H9 (cell line): ENCODE measurements at places on chromosomes 5 and 9. TPM values are rescaled to one million over a fixed set of nuclear protein-coding genes. Genes with fewer than 3 reads are reported as not detected.
A peak's percentile ranks its signal among the peaks of the same experiment; 100 is the strongest.

The PHF24 gene
- total RNA-seq = 0.24 and 0.68 TPM in 2 replicates

The ZBTB34 gene
- 15.6 and 15.8 TPM in 2 replicates for total RNA-seq

The BNC2 gene
- total RNA-seq = 40.8 and 43.6 TPM in 2 replicates

The NR5A1 gene
- 0.37 and 0.46 TPM in 2 replicates for total RNA-seq

The FOXI1 gene
- not detected in 2 replicates for total RNA-seq

The NOL8 gene
- total RNA-seq = 42.1 and 48.4 TPM in 2 replicates

The TRMO gene
- 8.0 and 8.6 TPM in 2 replicates for total RNA-seq

The RGS3 gene
- total RNA-seq = 12.1 and 13.9 TPM in 2 replicates

The SLC45A2 gene
- total RNA-seq = not detected in 2 replicates

The C5orf52 gene
- not detected in 2 replicates for total RNA-seq

The PCSK1 gene
- total RNA-seq = 2.0 and 2.9 TPM in 2 replicates

The PROB1 gene
- 3.3 and 3.4 TPM in 2 replicates for total RNA-seq

The IFNA2 gene
- total RNA-seq = not detected in 2 replicates

The TAS2R1 gene
- total RNA-seq = not detected in 2 replicates

The LOX gene
- 0.61 and 0.79 TPM in 2 replicates for total RNA-seq

The FRMPD1 gene
- total RNA-seq = 0.04 and 0.13 TPM in 2 replicates

The FAM240B gene
- total RNA-seq = not detected in 2 replicates

- DNase-seq = no peak
Measured at GRCh38 chr5:34923694-34924461, 5.5 kb upstream of the DNAJC21 start.

GRCh38 chr5:77842243-77842642 lies 66.1 kb upstream of the TBCA start:
- no peak for DNase-seq

DNA sequence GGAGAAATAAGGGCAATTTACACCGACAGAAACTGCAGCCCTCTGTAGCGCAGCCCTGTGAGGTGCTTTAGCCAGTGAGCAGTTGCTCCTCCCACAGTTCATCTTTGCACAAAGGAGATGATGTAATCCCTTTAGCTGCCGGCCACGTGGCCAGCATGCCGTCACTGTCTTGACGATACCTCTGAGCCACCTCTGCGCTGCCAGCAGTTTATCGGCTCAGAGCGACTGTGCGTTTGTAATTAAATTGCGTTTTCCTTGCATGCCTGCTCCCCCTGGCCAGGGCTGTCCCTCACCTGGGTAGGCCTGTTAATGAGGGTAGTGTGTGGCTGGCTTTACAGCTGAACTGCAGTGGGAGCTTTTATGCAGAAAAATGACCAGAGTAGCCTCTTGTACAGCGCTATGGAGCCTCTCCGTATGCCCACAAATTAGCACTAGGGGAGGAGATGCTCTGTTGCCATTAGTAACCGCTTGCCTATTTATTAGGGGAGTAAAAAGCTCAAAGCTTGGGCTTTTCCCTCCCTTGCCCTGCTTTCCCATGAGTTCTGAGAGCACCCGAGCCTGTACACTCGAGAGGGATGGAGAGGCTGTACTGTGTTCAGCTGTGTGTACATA lies 107.0 kb downstream of the TRIO start:
- no peak for DNase-seq

GRCh38 chr5:17748941-17749340 lies 114.7 kb downstream of the TAF11L14 start:
- DNase-seq = no peak

DNA sequence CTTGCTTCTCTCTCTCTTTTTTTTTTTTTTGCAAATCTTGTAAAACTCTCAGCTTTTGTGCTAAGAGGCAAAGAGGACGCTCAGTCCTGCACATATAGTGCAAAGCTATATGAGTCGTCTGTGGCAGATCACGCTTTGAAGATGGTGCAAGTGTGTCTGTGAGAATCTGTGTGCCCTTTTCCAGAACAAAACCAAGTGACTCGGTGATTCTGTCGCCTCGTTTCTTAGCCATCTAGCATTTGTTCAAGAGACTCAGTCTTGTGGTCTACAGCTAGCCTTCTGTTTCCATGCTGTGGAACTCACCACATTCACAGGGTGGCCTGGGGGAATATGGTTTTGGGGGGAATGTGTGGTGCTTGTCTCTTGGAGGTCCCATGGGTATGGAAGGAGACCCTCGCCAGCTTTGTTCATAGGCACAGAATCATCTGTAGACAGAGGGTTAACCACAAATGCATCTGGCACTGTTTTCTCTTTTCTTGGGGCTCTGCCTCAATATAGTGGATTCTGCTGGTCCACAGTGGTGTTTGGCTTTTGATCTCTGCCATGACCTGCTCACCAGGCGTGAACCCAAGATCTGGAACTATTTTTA lies 82.1 kb downstream of the C9orf152 start:
- DNase-seq = no peak

DNA sequence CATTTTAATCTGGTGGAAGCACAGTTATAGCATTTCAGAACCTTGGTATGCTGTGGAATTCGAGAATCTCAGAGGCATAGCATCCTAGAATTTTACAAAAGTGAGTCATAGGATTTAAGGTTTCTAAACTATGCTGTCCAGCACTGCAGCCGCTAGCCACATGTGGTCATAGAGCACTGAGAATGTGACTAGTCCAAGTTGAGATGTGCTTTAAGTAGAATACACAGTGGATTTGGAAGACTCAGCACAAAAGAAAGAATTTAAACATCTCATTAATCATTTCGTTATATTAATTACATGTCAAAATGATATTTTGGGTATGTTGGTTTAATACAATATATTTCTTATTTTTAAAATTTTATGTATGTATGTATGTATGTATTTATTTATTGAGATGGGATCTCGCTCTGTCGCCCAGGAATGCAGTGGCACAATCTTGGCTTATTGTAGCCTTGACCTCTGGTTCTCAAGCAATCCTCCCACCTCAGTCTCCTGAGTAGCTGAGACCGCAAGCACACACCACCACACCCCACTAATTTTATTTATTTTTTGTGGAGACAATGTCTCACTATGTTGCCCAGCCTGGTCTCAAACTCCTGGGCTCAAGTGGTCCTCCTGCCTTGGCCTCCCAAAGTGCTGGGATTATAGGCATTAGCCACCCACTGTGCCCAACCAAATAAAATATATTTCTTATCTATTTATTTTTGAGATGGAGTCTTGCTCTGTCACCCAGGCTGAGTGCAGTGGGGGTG lies 20.4 kb upstream of the RPS14 start:
- DNase-seq = no peak

DNA sequence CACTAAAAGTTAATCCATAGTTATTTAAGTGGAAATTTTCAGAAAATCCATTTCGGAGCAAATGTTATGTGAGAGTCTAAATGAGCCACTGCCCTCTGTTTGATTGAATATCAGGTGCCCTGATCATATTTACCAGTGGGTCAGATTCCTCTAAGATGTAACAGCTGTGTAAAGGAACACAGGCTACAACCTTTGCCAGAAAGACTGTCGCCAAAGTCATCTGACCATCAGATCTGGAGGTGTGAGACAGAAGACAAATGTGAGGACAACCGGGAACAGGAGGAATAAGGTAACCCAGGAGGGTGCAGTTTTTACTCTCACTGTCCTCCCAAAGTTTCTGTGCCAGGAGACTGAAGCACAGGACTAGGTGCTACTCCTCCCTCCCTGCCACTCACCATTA lies 90.8 kb downstream of the CAAP1 start:
- DNase-seq = no peak

- DNase-seq = no peak
Measured at GRCh38 chr5:28766565-28767158, 1728.3 kb upstream of the CDH9 start.

- DNase-seq = peak; percentile 91
Measured at GRCh38 chr9:19925674-19926503, 137.1 kb upstream of the SLC24A2 start.

- DNase-seq = peak; percentile 41
Measured at GRCh38 chr5:113202746-113203716, 226.4 kb downstream of the DCP2 start.

DNA sequence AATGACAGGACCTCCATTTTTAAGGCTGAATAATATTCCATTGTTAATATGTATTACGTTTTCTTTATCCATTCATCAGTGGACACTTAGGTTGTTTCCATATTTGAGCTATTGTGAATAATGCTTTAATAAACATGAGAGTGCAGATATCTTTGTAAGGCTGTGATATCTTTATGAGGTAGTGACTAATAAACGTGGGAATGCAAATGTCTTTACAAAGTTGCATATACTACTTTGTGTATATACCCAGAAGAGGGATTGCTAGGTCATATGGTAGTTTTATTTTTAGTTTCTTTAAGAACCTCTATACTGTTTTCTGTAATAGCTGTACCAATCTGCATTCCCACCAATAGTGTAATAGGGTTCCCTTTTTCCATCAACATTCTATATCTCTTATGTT lies 148.7 kb downstream of the FOCAD start:
- DNase-seq = no peak

- no peak for DNase-seq
Measured at GRCh38 chr5:96228408-96228807, 204.6 kb downstream of the PCSK1 start.

GRCh38 chr5:123186771-123187170 lies 97.7 kb downstream of the PRDM6 start:
- DNase-seq = no peak

DNA sequence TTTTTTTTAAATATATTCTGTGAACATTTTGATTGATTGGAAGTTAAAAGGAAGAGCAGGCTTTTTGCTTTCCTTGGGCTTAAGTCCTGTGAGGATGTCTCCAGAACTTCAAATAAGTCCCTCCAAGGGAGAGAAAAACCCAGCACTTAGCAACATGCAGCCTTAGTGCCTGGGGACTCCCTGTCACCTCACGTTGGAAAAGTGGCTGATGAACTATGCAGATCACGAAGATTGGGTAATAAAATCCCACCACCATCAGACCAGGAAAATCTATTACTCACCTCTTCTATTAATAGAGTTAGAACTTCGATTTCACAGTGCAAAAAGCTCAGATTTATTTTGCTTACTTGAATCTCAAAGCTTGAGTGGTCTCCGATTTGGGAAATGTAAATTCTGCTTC lies 507.0 kb downstream of the MAT2B start:
- DNase-seq = no peak

- no peak for DNase-seq
Measured at GRCh38 chr5:95727764-95728191, 3.4 kb upstream of the RHOBTB3 start.

GRCh38 chr9:104494808-104495207 lies 9.3 kb upstream of the OR13F1 start:
- DNase-seq = no peak

GRCh38 chr5:56549096-56549886 lies 266.1 kb upstream of the MAP3K1 start:
- no peak for DNase-seq

DNA sequence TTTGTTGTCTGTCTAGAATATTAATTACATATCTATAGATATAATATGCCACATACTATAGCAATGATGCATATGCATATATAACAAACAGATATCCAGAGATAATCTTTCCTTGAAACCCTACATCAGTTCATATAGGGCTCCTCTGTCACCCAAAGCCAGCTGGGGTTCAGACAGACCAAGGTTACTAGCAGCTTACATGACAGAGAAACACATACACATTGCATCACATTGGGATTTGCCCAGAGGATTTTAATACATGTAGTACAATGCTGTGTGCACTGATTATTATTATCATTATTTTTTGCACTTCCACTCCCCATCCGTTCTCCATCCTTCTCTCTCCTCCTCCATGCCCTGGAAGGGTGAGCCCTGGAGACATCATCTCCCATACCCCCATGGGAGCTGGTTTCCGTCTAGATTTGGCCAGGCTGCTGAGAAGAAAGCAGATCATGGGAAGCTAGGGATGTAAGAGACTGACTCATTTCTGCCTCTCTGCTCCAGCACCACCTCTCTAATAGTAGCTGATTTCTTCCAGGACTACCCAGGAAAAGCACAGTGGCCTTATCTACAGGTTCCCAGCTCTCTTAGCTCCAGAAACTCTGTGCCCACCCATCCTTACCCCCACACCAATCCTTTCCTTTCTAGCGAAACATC lies 23.3 kb downstream of the FST start:
- DNase-seq = no peak

DNA sequence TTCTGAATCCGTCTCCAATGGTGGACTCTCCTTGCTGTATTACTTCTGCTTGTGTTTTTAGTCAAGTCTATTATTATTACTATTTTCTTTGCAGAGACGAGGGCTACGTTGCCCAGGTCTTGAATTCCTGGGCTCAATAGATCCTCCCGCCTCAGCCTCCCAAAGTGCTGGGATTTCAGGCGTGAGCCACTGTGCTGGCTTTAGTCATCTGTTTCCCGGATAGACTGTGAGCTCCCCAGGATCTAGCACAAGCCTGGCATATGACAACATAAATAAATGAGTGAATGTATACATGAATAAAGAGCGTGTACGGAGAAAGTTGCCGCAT lies 439 bp upstream of the DDX46 start:
- no peak for DNase-seq

- DNase-seq = no peak
Measured at GRCh38 chr5:134626369-134627014, 6.1 kb downstream of the SAR1B start.

DNA sequence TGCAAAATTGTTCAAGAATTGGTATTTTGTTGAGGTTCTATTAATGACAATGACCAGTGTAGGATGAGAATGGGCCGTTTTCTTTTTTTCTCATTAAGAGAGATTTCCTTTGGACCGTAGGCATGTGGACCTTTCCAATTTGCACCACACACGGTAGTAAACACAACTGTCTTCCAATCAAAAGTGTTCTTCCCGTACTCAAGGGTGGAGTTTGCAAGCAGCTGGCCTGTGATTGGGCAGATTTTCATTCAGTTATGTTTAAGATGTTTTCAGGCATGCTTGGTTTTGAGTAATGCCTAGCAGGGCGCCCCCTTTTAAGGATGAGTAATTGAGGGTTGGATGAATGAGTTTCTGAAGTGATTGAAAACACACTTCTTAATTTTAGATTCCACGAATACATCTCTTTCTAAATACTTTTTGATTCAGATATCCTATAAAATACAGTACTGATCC lies 2.5 kb downstream of the KDM3B start:
- DNase-seq = peak; percentile 64

DNA sequence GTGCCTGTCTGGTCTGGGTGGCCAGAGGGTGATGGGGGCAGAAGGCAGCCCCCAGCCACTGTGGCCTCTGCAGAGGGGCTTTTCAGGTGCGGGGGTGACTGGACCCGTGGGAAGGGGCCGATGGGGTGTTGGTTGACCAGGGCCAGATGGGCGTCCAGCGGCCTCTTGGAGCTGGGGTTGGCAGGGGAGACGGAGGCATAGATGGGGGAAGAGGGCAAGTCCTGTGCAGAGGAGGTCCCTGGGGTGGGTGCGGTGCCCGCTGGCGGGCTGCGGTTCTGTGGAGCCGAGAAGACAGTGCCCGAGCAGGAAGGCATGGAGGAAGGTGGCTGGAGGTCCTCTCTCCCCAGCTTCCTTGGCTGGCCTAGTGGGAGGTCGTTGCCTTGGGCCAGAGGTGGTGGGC lies 18.7 kb upstream of the AKNA start:
- DNase-seq = no peak
